ENCODE measurements at places on chromosomes 2 and 18. TPM values are rescaled to one million over a fixed set of nuclear protein-coding genes. Genes with fewer than 3 reads are reported as not detected.

DNA sequence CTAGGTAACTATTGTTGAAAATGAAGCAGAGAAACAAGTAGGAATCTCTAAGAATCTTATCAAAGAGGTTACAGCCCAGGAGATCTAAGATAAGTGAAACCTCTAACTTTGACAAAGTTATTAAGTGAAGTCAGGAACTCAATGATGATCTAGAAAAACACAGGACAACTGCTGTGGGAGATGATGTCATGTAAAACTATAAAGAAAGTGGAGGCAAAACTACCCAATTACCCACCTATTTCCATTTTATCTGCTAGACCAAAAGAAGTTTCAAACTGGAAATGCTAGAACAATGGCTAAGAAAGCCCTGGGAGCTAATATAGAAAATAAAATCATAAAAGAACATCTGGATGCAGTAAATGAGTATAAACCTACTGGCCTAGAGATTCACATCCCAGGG lies 50.3 kb downstream of the SATB2 start:
- H3K4me1 ChIP-seq, result no peaks in the 10 kb centered on the region
- no peak overlapping the region for H3K27ac ChIP-seq
- peaks cover 5% of the 10 kb centered on the region for H3K27me3 ChIP-seq
- no peak for DNase-seq
- no peaks in the 10 kb centered on the region for H3K36me3 ChIP-seq
- no peak overlapping the region for H3K4me3 ChIP-seq

- no peak for DNase-seq
- peaks cover 5% of the 10 kb centered on the region for H3K36me3 ChIP-seq
- no peak overlapping the region for H3K27ac ChIP-seq
- H3K4me3 ChIP-seq, result no peak overlapping the region
Measured at GRCh38 chr2:208366215-208367127, 40.1 kb upstream of the PTH2R start.

GRCh38 chr18:23207191-23207955 lies 72.1 kb downstream of the CABLES1 start:
- no peak overlapping the region for H3K4me3 ChIP-seq
- DNase-seq, result no peak
- peaks cover 47% of the 10 kb centered on the region for H3K4me1 ChIP-seq
- H3K27ac ChIP-seq, result peak overlapping the region; percentile 97
- H3K27me3 ChIP-seq, result no peaks in the 10 kb centered on the region

DNA sequence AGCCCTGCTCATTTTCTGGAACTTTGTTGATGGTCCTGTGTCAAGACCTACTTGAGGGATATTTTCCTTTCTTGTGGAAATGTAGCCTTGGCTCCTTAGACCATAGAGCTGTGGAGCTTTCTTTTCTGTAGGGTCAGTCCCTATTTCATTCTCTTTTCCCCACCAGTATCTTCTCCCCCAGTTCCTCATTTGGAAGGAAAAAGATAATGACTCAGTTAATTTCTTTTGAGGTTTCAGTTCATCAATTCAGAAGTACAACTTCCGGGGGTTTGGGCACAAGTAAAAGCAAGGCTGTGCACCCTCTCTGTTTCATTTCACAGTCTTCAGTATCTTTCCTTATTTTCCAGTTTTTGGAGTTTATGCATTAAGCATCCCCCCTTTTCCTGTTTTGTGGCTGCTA lies 70.7 kb downstream of the CDC42EP3 start:
- H3K27me3 ChIP-seq, result peaks cover 9% of the 10 kb centered on the region
- DNase-seq, result no peak
- no peak overlapping the region for H3K27ac ChIP-seq
- peaks cover 27% of the 10 kb centered on the region for H3K36me3 ChIP-seq

- H3K4me3 ChIP-seq, result no peak overlapping the region
- peaks cover 65% of the 10 kb centered on the region for H3K36me3 ChIP-seq
- H3K27me3 ChIP-seq, result no peaks in the 10 kb centered on the region
Measured at GRCh38 chr18:79468119-79468789, 72.5 kb downstream of the NFATC1 start.

- no peaks in the 10 kb centered on the region for H3K36me3 ChIP-seq
- no peak for DNase-seq
- H3K27me3 ChIP-seq, result no peaks in the 10 kb centered on the region
- H3K4me1 ChIP-seq, result no peaks in the 10 kb centered on the region
- H3K27ac ChIP-seq, result no peak overlapping the region
- no peak overlapping the region for H3K4me3 ChIP-seq
Measured at GRCh38 chr18:67919316-67919715, 402.8 kb upstream of the DSEL start.

DNA sequence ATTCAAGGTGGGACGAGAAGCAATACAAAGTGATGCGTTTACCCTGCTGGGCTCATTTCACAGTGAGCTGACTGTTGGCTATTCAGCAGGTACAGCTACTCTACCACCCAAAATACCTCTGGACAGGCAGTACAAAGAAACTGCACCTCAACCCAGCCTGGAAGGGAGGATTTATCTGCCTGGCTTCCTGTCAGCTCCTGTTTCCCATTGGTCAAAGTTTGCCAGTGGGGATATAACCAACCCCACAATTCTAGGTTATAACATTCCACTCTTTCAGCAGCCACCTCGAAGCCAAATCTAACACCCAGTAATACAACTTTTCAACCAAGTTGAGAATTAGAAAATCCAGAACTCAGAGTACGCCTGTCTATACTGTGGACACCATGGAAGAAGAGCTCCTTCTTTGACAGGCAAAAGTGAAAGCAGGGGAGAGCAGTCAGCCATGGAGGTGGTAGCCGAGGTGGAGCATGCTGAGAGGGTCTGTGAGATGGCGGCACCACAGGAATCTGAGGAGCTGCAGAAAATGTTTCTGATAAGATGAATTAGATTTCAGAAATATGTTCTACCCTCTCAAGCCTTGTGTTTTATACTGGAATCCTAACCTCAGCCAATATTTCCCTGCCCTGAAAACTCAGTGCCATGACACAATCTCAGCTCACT lies 10.8 kb downstream of the DUSP19 start:
- H3K36me3 ChIP-seq, result no peaks in the 10 kb centered on the region
- no peak overlapping the region for H3K4me3 ChIP-seq
- no peaks in the 10 kb centered on the region for H3K4me1 ChIP-seq
- no peak for DNase-seq
- no peaks in the 10 kb centered on the region for H3K27me3 ChIP-seq

- no peak overlapping the region for H3K4me3 ChIP-seq
- H3K27ac ChIP-seq, result no peak overlapping the region
- DNase-seq, result no peak
- no peaks in the 10 kb centered on the region for H3K4me1 ChIP-seq
- no peaks in the 10 kb centered on the region for H3K27me3 ChIP-seq
Measured at GRCh38 chr18:65906621-65907034, 155.8 kb downstream of the CDH7 start.

DNA sequence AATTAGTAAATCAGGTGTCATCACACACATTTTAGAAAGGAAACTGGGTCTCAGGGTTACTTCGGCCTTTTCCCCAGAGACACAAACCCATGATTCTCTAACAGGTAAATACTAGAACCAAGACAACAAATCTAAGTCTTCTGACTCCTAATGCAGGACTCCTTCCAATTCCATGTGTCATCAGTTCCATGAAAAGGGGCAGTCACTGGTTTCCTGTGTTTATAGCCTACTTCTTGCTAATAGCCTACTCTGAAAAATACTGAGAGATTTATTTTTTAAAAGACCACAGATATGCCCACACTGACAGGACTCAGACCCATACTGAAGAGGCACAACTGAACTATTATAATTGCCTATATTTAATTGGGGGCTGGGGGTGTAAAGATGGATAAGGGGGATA lies 33.0 kb downstream of the RAB1A start:
- H3K27me3 ChIP-seq, result no peaks in the 10 kb centered on the region
- H3K36me3 ChIP-seq, result peaks cover 70% of the 10 kb centered on the region
- no peak overlapping the region for H3K27ac ChIP-seq
- no peak overlapping the region for H3K4me3 ChIP-seq
- H3K4me1 ChIP-seq, result peaks cover 10% of the 10 kb centered on the region

- H3K36me3 ChIP-seq, result no peaks in the 10 kb centered on the region
- H3K4me3 ChIP-seq, result peak overlapping the region; percentile 88
- H3K27me3 ChIP-seq, result peaks cover 55% of the 10 kb centered on the region
Measured at GRCh38 chr2:36357847-36358659, 2.5 kb downstream of the CRIM1 start.

GRCh38 chr2:111523009-111523408 lies 361.0 kb downstream of the ANAPC1 start:
- H3K27me3 ChIP-seq, result peaks cover 39% of the 10 kb centered on the region
- H3K4me1 ChIP-seq, result peaks cover 10% of the 10 kb centered on the region
- H3K4me3 ChIP-seq, result no peak overlapping the region
- DNase-seq, result no peak

DNA sequence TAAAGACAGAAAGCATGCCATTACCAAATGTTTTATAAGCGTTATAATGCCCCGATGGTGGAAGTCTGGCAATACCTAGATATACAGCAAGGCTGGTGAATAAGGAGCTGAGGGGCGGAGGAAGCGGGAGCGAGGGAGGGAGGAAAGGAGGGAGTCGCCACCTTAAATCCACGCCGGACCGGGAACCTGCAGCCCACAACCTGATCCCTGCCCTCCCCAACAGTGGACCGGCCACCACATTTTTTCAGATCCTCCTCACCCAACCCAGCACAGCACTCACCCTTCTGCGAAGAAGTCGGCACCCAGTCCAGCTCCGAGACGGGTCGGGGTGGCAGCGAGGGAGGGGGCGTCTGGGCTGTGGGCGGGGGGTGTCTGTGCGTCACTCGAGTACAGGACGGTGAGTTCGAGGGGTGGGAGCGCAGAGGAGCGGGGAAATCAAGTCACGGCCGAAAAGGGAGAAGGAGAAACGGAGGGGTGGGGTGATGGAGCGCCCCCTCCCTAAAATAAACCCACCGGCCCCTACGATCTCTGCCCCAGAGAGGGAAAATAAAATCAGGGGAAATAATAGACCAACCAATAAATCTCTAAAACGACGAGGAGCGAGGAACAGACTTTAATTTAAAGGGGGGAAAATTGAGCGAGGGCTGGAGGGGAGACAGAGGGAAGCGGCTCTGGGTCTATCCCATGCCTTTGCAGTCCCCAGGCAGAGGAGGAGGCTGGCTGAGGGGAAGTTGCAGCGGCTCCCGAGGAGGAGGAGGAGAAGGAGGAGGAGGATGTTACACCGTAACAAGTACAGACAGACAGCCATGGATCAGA lies 96.5 kb upstream of the SERTAD2 start:
- DNase-seq, result peak; percentile 29
- peaks cover 2% of the 10 kb centered on the region for H3K36me3 ChIP-seq
- H3K27me3 ChIP-seq, result no peaks in the 10 kb centered on the region
- peaks cover 33% of the 10 kb centered on the region for H3K4me1 ChIP-seq

DNA sequence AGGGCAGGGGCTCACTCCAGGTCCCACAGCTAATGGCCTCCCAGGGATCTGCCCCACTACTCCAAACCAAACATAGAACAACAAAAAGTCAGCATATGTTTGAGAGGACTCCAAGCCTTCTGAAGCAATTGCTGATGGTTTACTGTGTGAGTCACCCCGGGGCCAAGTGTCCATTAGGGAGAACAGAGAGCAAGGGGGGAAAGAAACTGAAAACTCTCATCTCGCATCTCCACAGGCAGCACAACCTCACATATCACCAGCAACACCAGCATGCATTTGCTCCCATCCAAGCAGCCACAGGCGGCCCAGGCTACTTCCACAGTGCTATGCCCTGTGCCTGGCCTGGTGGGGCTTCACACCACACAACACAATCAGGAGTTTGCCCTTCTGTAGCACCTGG lies 39.1 kb downstream of the CYRIA start:
- no peak overlapping the region for H3K27ac ChIP-seq
- H3K27me3 ChIP-seq, result peaks cover 3% of the 10 kb centered on the region
- DNase-seq, result no peak
- no peak overlapping the region for H3K4me3 ChIP-seq
- H3K36me3 ChIP-seq, result peaks cover 3% of the 10 kb centered on the region

DNA sequence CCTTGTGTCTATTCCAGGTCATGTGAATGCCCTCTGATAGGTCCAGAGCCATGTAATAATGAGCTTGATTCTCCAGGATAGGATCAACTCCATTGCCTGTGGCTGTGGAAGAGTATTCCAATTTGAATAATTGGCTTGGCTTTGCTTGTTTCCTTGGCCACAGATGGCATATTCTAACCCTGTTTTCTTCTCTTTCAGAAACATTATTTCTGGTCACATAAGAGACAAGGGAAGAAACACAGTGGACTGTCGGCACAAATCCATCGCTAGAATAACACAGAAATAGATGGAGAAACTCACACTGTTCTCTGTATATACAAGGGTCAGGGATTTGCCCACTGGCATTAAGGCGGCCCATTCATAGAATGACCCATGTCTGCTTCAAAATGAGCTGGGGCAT lies 278.4 kb upstream of the CCDC68 start:
- no peaks in the 10 kb centered on the region for H3K36me3 ChIP-seq
- peaks cover 24% of the 10 kb centered on the region for H3K4me1 ChIP-seq
- H3K4me3 ChIP-seq, result no peak overlapping the region
- DNase-seq, result no peak

DNA sequence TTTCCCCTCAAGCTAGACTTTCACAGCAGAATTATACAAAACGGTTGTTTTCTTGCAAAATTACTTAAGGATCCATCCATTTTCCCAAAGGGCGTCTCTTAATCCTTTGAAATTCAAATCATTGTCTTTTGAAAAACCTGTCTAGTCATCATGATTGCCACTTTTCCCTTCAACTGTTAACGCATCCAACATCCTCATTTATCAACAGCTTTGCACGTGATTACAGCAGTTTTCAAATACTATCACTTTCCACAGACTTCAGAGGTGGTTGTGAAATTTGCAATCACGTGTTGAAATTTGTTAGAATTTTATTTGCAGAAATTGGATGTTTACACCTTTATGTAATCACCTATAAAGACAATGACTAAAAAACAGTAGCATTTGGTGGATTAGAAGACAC lies 304.4 kb upstream of the SLC39A10 start:
- H3K4me1 ChIP-seq, result no peaks in the 10 kb centered on the region
- peaks cover 7% of the 10 kb centered on the region for H3K36me3 ChIP-seq
- H3K27me3 ChIP-seq, result no peaks in the 10 kb centered on the region
- H3K4me3 ChIP-seq, result no peak overlapping the region

- no peaks in the 10 kb centered on the region for H3K4me1 ChIP-seq
- H3K27me3 ChIP-seq, result no peaks in the 10 kb centered on the region
- DNase-seq, result no peak
Measured at GRCh38 chr2:16268301-16269000, 328.1 kb downstream of the MYCN start.

- no peak for DNase-seq
- H3K27ac ChIP-seq, result no peak overlapping the region
- H3K4me3 ChIP-seq, result no peak overlapping the region
- H3K4me1 ChIP-seq, result peaks cover 26% of the 10 kb centered on the region
- H3K27me3 ChIP-seq, result no peaks in the 10 kb centered on the region
Measured at GRCh38 chr2:207616185-207616584, 9.0 kb downstream of the METTL21A start.

DNA sequence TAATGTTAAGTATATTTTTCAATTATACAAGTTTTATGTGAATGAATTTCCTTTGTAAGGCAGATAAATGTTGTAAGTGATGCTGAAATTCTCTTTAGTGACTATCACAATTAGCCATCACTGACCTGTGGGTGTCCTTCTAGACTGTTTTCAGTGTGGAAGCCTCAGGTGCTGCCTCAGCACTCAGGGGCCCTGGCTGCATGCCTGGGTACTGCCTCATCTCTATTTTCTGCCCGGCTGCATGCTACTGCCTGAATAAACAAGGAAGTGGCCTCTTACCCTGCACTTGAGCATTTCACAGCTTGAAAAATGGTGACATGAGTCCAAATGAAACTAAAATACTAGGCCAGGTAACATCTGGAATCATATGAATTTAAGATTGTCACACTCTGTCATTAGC lies 787.6 kb upstream of the SALL3 start:
- no peak overlapping the region for H3K27ac ChIP-seq
- DNase-seq, result no peak
- no peaks in the 10 kb centered on the region for H3K36me3 ChIP-seq
- H3K27me3 ChIP-seq, result no peaks in the 10 kb centered on the region
- no peaks in the 10 kb centered on the region for H3K4me1 ChIP-seq

Gene NCKAP1
- total RNA-seq, result 13.2 TPM

Gene RAPGEF4
- 0.92 TPM for total RNA-seq

Gene RAB27B
- total RNA-seq, result 0.75 TPM

Gene FBXO15
- total RNA-seq, result 0.91 TPM

Gene ABCB11
- not detected for total RNA-seq

Gene ANKRD62
- total RNA-seq, result not detected

Gene ICOS
- 76.2 TPM for total RNA-seq

Data from activated T-helper 2 cell treated with anti-CD3 and anti-CD28 coated beads, Interferon-gamma antibody, Interleukin-2, Interleukin-4, amounts not matched to agents 10 μg/mL and 5 μg/mL and 100 μg/mL, durations not matched to agents 14 hours and 24 hours and 36 hours (primary cell).